ENCODE measurements at places on chromosomes 1 and 21. TPM values are rescaled to one million over a fixed set of nuclear protein-coding genes. Genes with fewer than 3 reads are reported as not detected.

The AKR7A3 gene
- 2.6 TPM for total RNA-seq

GRCh38 chr1:59604191-59604590 lies 210.6 kb upstream of the HOOK1 start:
- DNase-seq = no peak

GRCh38 chr1:245437369-245438062 lies 282.7 kb downstream of the KIF26B start:
- no peak for DNase-seq

DNA sequence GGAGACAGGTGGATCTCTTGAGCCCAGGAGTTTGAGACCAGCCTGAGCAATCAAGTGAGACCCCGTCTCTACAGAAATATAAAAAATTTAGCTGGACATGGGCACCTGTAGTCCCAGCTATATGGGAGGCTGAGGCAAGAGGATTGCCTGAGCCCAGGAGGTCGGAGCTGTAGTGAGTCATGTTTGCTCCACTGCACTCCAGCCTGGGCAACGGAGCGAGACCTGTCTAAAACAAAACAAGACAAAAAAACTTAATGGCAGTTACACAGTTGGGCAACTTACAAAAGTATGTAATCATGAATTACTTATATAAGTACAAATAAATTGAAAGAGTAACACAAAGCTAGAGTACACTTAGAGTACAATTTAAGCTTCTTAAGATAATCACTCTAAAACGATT lies 25.2 kb downstream of the RC3H1 start:
- peak; percentile 22 for DNase-seq

The ISG20L2 gene
- total RNA-seq = 71.3 TPM

The SPATA46 gene
- total RNA-seq = not detected

The CYP4B1 gene
- not detected for total RNA-seq

- no peak for DNase-seq
These were observed 24.3 kb upstream of the PLEKHG5 start for GRCh38 chr1:6515771-6516170.

The TNNI3K gene
- total RNA-seq = not detected

- DNase-seq = no peak
These were observed 122.7 kb downstream of the HMGB4 start for GRCh38 chr1:33986390-33987095.

DNA sequence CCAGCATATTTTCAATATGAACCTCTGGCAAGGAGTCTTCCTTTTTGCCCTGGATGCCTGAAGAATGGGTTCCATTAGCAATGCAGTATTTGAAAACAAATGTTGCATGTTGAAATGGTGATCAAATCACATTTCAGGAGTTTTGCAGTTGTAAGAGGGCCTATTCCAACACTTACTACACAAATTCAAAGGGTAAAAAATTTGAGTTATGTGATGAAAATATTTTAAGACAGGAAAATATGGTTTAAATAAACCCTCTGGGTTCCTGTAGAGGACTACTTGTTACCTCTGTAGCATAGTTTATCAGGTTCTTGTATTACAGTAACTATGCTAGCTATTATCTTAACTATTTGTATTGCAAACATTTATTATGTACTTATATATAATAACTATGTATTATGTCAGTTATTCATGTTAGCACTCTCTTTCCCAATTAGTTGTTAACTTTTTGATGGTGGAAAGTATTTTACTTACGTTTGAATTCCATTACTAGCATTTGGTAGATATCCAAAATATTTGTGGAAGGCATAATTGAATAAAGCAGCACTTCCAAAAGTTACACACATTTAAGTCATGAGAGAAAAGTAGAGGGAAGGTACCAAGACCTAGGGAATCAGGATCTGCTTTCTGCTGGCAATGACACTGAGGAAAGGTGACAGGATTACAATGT lies 312.9 kb downstream of the GRIK1 start:
- no peak for DNase-seq

Measured in OCI-LY7 (cell line).